ENCODE measurements at places on chromosomes 3 and 15.
A peak's percentile ranks its signal among the peaks of the same experiment; 100 is the strongest.

DNA sequence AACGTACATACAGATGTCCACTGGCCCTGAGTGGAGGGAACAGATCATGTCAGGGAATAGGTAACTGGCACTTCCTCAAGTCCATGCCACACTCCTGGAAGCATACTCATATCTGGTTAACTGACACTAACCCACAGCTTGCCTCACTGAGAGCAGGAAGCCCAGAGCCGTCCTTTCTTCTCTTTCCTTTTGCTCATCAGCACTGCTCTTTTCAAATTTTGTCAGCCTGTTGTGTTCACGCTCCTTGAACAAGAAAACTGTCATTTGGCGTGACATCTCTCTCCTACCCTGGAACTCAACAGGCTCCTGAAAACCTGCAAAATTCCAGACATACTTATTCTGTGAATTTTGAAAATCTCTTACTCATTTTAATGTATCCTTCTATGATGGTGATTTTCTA, 360.2 kb downstream of the MAGI1 start:
- DNase-seq: no peak

- DNase-seq: no peak
These were observed 33.2 kb upstream of the SECISBP2L start for GRCh38 chr15:49079340-49080039.

DNA sequence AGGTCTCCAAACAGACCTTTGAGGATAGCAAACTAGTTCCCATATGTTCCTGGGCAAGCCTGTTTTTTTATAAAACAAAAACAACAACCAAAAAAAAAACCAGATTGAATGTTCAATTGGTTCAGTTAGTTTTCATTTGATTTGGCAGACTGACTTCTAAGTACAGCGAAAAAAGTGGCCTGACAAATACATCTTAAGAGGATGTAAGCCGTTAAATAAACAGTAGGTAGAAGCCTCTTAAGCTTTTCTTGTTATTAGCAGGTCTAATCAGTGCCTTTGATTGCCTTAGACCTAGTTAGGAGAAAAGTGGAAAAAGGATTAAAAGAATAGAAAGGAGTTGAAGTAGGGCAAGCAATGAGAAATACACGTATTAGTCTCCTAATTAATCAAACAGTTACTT, 13.2 kb downstream of the TSC22D2 start:
- DNase-seq: no peak

DNA sequence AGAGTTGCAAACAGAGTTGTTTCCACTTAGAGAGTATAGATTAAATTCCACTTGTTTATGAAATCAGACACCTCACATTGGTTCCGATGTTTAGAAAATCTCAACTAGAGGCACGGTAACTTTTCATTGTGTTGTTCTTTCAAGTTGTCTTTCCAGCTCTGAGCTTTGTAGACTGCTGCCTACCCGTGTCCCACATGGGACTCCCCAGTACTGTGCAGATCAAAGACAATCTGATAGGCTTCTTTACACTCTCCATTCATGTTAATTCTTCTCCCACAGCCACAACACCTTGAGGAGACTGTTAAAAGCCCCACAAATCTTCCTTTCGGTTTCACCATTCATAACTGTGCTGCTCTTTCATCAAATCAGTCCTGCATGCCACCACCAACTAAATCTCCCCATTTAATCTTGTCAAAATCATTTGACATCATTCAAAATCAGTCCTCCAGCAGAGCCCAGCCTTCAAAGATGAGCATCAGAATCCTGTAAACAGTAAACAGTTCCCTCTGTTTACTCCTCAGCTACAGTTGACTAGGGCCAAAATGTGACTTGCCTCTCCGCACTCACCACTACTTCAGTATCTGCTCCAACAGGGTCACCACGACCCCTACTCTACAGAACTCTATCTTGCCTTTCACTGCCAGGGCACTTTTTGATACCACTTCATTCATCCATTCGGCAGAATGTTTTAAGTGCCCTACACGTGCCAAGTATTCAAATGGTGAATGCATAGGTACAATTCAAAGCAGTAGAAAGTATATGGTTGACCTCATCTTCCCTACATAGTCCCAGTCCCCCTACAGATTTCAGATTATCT, 8.3 kb downstream of the ANXA2 start:
- peak; percentile 20 for DNase-seq

GRCh38 chr15:88098361-88098760, 158.2 kb downstream of the NTRK3 start:
- no peak for DNase-seq

- DNase-seq: no peak
These were observed 60.7 kb downstream of the ZNF621 start for GRCh38 chr3:40585381-40586016.

- peak; percentile 64 for DNase-seq
These were observed 4.4 kb downstream of the DALRD3 start for GRCh38 chr3:49013738-49014660.

GRCh38 chr3:60363817-60364216, 887.4 kb downstream of the FHIT start:
- DNase-seq: no peak

GRCh38 chr3:187759601-187760000, 14.3 kb upstream of the BCL6 start:
- DNase-seq: no peak

DNA sequence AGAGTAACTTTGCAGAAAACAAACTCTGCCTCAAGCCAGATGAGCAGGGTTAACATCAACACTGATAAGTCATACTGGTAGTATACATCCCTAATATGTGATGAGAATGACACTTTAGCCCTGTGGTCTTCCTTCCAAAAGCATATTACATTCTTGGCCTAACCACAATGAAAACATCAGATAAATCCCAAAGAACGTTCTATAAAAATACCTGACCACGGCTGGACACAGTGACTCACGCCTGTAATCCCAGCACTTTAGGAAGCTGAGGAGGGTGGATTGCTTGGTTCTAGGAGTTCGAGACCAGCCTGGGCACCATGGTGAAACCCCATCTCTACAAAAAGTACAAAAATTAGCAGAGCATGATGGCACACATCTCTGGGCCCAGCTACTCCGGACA, 4.7 kb downstream of the TMCC1 start:
- no peak for DNase-seq

DNA sequence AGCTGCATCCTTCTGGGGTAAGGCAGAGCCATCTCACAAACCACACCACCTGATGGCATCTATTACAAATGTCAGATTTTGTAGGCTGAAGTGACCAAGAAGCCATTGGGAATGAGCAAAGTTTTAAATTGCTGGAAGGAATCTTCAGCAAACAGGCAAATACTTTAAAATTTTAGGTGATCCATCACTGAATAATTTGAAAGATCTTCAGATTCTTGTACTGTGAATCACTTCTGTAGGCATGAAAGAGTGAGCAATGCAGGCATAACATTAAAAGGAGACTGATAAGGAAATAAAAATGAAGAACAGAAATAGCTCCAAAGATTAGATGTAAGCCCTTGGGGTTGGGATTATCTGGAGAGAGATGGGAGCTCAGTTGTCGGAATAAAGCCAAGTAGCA, 36.0 kb upstream of the ALDH1L1 start:
- DNase-seq: no peak

DNA sequence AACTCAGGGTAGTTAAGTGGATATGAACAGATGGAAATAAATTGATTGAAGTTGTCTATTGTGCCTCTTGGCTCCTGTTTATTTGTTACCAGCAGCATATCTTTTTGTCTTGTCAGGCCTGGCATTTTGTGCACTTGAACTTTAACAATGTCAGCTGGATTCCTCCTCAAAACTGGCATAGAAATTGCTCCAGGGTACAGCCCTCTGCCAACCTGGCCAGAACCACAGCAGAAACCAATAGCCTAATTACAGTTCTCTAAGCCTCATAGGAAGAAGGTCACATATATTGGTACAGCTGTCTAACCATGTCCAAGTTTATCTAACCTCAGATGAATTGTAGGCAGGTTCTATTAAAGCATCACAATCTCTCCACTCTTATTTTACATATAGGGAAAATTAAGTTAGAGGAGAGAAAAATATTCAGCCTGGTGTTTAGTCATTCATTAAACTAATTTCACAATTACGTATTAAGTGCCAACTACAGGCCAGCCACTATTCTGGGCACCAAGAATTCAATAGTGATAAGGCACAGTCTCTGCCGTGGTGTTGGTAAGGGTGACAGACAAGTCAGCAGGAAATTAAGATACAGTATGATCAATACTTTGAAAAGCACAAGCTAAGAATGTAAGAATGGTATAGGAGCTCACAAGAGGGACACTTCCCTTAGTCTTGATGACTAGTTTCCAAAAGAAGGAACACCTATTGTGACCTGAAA, 452.9 kb upstream of the NECTIN3 start:
- no peak for DNase-seq

DNA sequence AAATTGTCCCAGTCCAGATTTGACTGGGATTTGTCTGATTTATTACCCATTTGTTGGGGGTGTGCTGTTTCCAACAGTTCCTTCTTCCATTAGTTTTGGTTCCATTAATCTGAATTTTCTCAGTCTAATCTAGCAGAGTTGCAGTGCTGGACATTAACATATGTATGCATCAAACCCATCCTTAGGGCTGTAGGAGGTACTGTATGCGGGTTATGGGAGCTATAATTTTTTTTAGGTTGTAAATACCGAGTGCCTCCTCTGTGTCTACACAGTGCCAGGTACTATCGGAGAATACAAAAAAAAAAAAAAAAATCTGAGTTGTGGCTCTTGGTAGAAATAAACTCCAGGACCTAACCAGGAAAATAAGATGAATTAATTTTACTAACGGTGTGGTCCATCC, 133.8 kb downstream of the LIPC start:
- no peak for DNase-seq

GRCh38 chr3:172074032-172074431, 34.7 kb downstream of the FNDC3B start:
- DNase-seq: no peak

DNA sequence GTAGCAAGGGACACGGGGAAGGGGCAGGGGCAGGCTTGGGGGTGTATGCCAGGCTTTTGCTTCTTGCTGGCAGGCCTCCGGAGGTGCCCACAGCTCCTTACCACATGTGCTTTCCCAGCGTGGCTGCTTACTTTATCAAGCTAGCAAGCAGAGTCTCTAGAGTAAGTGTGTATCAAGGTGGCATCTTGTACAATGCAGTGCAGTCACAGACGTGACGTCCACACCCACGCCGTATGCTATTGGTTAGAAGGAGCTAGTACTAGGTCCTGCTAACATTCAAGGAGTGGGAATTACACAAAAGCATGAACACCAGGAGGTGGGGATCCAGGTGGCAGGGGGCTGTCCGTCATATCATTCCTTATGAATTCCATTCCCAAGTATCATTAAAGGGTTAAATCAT, 15.3 kb upstream of the AGBL1 start:
- no peak for DNase-seq

GRCh38 chr15:31296646-31297574, 29.7 kb upstream of the KLF13 start:
- no peak for DNase-seq

DNA sequence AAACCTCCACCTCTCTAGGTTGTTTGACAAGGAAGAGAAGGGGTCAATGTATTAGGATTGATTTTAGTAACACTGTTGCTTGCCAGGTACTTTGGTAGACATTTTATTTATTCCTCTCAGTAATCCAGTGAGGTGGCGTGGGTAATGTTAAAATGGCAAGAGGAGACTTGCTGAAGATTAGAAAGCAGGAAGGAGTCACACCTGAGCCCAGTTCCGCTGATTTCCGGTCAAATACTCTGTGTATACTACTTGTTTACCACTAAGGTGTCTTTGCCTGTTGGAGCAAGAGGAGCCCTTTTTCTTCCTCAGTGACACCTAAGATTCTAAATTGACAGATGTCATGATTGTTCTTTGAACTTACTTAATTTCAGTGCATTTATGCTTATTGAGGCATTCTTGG, 1.7 kb downstream of the OXNAD1 start:
- no peak for DNase-seq

DNA sequence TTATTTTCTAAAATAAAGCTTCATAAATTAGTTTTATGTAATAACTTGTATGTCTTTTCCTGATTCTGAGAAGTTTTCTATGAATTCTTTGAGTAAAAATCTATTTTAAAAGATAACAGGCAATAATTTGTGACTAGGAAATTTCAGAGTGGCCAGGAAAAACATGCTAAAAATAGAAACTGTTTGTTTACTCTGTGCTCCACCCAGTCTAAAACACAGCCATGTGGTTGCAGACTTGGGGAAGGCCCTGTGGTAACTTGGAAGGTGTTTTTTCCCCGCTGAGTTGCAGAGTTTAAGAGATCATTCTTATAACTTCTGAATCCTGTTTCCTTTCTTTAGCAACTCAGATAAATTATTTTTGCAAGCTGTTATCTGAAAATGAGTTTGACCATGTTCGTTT, 21.9 kb downstream of the PLCL2 start:
- no peak for DNase-seq

GRCh38 chr3:55180161-55180560, 252.3 kb upstream of the LRTM1 start:
- no peak for DNase-seq

Data from CD4-positive, alpha-beta T cell treated with Interleukin-6 for 4 hours (primary cell).